GM12891 (cell line): ENCODE measurements at places on chromosomes 6 and 20.

GRCh38 chr6:79064635-79065034, 13.4 kb downstream of the PHIP start:
- DNase-seq, result no peak

DNA sequence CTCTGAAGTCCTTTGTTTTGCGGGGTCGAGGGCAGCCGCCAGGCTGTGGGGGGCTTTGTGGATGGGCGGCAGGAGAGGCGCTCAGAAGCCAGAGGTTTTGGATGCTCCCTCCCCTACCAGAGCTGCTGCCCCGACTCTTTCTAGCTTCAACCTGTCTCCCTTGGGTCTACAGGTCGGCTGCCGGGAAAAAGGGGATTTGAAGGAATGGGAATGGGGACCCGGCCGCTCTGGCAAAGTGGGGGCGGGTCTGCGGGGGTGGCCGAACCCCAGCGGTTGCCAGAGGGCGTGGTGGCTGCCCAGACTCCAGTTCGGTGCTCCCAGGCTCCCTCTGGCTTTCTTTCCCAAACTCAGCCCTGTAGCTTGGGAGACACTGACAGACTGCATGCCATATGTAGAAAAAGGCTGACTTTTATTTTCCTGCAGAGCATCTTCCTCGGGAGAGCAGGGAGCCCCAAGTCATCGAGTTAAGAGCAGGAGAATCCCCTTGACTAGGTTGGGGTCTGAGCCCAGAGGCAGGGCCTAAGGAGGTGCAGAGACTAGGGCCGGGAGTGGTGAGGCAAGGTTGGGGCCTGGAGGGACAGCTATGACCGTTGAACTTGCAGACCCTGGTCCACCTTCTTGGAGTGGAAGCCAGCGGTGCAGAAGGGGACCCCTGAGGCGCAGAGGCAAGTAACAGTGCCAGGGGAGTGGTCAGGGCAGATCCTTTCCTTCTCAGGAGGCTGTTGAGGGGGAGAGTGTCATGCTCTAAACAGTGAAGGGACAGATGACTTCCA, 1.4 kb upstream of the PPP1R18 start:
- no peak for DNase-seq

- DNase-seq, result no peak
These were observed 41.2 kb upstream of the CHRNA4 start for GRCh38 chr20:63402181-63402859.

DNA sequence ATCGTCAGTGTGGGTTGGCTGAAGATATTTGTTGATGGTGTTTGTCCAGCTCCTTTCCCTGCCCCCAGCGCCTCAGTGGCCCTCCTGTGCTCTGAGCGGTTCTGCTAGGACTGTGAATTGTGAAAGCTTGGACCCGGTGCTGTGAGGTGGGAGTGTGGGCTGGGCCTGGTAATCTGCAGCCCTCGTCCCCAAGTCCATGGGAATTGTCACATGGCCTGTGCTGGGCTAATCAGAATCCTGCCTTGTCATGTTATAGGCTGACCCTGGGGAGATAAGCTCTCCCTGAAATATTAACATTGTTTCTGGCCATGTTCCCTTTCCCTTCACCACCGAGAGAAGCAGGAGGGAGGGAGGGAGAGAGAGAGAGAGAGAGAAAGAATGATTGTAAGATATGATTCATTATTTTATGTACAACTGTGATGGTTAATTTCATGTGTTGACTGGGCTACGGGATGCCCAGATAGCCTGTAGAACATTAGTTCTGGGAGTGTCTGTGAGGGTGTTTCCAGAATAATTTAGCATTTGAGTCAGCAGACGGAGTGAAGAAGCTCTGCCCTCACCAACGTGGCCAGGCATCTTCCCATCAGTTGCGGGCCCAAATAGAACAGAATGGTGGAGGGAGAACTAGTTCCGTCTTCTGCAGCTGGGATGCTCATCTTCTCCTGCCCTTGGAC, 62.4 kb downstream of the TFAP2C start:
- DNase-seq, result no peak

DNA sequence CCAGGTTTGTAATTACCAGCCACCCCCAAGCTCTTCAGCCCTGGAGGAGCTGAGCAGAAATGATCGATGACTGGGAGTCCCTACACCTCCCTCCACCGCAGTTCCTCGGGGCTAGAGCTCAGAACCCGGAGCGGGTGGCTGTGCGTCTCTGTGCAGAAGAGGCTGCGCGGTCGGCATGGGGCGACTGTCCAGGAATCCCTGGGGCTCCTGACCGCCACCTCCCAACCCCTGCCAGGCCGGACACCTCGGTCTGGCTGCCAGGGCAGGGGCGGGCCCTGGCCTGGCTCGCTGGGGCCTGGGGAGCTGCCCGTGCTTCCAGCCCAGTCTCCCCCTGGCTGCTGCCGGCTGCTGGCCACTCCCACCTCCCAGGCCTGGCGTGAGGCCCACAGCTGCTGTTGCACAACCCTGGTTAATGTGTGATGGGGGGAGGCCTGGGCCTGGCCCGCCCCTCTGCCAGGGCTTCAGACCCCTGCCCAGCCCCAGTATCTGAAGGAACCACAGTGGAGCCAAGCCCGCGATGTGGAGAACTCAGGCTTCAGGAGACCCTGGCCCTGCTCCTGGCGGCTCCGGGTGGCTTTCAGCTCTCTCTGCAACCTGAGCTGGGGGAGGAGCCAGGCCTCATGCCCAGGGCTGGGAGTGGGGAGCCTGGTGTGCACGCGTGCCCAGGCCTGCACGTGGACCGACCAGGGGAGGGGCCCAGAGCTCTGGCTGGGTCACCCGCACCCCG, 1.2 kb downstream of the SLC2A4RG start:
- no peak for DNase-seq

- no peak for DNase-seq
These were observed 49.3 kb downstream of the SIRPA start for GRCh38 chr20:1944345-1945091.

GRCh38 chr6:104784884-104785283, 74.8 kb downstream of the HACE1 start:
- no peak for DNase-seq

- DNase-seq, result no peak
These were observed 315.1 kb downstream of the EPHA7 start for GRCh38 chr6:93104195-93104817.

DNA sequence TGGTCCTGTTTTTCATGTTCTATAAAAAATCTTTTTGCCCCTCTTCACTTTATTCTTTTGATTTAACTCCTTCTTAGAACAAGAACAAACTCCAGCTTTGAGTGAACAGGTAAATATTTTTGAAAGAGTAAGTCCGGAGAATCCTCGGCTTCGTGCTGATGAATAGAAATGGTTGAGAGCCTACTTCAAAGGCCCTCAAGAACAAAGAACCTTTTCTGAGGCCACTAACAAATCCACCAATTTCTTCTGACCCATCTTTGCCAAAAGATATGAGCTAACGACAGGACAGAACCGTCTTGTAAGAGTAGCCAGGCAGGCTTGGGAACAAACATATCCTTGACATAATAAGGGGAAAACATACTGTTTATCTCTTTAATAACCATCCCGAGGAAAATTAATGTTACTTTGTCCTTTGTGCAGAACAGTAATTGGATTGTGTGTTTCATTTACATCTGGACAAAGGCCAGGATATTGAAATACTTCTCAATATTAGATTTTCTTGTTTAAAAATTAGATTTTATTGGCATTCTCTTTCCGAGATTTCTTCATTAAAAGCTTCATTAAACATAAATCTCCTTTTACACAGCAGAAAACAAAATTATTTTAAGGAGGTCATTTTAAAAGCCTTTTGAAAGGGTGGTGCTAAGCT, 52.9 kb downstream of the NOX3 start:
- no peak for DNase-seq

- DNase-seq, result no peak
These were observed 195.6 kb downstream of the PREX1 start for GRCh38 chr20:48632017-48632824.

DNA sequence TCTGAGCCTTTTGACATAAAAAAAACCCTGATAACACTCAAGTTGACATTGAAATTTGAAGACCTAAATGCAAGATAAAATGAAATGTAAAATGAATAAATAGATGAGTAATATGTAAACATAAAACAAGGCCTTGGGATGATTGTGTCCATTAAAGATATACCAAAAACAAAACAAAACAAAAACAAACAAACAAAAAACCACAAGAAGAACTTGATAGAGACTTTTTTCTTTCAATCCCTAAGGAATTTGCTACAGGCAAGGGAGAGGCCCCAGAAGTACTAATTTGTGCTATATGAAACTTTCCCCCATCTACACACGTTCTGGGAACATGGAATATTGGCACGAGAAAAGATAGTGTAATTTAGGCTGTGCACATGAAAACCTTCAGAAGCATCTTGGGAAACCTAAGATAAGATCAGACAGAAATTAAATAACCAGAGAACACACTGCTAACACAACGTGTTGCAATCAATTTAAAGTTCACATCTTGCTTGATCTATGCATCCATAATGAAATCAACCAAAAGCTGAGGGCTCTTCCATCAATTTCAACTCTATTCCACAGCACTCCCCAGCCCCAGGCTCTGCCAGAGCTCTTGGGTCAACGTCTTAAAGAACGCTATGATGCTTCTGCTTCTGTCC, 201.1 kb upstream of the RREB1 start:
- DNase-seq, result no peak

DNA sequence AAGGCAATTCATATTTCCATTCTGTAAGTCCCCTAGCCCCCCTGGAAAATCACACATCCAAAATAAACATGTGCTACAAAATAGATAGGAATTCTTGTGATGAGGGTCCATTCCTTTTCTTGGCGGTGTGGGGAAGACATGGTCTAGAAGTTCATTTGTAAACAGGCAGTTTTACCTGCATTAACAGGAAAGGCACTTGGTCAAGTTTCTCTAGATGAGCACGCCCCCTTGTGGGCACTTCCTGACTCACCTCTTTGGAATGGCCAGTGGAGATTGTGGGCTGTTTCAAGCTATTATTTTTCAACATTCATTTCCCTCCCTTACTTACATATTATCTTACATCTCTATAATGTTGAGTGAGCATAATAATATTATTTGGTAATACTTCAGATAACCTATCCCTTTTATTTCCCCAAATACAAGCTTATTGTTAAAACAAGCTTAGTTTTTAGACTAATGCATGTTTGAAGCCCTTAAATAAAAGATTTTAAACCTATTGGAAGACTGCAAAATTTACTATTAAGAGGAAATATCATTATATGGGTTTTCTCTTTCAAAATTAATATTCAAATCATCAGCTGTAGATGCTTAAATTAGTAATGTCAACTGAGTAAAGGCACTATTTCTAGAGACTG, 92.1 kb downstream of the TASP1 start:
- no peak for DNase-seq

GRCh38 chr20:420166-420620, 12.1 kb downstream of the RBCK1 start:
- no peak for DNase-seq

DNA sequence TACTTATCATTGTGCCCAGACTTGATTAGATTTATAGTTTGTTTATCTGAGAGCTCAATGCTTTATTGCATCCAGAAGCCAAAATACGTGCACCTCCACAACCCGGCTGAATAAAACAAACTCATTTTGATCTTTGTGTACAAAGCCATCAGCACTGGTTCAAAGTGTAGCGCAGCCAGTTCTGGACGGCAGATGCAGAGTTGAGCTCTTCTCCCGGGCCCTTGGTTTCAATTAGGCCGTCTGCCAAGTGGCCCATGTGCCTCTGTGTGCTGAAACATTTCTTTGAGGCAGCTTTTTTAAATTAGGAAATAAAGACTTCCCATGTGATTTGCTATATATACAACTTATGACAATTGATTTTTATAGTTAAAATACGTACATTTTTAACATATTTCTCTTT, 96.2 kb upstream of the RSPO3 start:
- DNase-seq, result no peak

- DNase-seq, result no peak
These were observed 634.4 kb upstream of the MMS22L start for GRCh38 chr6:97917369-97917768.

DNA sequence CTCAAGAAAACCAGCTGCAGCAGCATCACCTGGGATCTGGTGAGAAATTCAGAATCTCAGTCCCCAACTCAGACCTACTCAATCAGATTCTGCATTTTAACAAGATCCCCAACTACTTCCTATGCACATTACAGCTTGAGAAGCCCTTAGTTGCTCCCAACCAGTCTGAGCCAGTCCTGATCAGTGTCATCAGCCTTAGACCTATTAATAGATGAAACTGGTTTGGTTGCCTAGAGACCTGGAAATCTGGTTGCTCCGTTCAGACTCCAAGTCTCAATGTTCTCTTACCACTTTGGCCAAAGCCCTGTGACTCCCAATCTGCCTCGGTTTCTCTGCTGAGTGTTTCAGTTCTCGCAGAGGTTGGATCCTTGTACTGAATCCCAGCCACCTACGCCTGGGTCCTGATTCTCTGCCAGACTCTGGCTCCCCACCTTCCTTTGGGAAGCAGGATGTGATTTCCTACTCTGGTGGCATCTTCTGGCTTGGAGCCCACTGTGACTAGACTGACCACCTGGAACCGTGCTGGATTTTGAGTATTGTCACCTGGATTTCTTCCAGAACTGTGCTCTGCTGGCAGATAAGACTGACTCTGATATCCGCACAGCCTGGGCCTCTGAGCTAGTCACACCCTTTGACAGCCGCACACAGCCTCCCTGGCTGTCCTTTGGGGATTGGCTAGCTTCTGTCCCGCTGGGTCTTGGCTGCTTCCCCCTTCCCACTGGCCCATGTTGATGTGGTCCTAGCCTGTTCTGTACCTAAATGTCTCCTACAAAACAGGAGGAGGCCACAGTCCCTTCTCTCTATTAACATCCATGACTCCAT, 20.3 kb upstream of the ATXN1 start:
- DNase-seq, result no peak

GRCh38 chr6:84002226-84002625, 31.3 kb upstream of the MRAP2 start:
- no peak for DNase-seq

GRCh38 chr6:73341335-73341734, 12.7 kb downstream of the DPPA5 start:
- no peak for DNase-seq
